ENCODE measurements at places on chromosomes 11 and 22.

DNA sequence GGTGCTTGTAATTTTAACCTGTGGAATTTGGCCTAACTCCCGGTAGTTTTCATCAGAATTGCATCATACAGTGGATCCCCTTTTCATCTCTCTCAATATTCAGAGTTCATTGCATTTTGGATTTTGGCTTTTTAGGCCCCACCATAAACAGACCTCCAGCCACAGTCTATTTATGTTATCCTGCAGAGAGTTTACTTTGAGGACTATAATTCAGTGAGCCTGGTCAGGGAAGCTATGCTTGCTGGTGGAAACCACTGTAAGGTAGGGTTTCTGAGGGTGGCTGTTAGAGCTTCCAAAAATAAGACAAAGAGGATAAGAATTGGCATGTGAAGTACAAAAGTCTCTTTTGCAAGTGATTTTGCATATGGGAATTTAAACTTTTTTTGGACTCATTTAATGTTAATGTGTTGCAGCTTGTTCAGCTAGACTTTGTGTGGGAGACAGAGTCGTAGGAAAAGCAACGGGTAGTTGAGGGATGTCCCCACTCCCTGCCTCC lies 34.8 kb upstream of the DDI1 start:
- DNase-seq = peak; percentile 72

GRCh38 chr11:128757235-128757711 lies 63.4 kb downstream of the FLI1 start:
- DNase-seq = peak; percentile 88

GRCh38 chr22:49600891-49601431 lies 226.7 kb downstream of the BRD1 start:
- no peak for DNase-seq

DNA sequence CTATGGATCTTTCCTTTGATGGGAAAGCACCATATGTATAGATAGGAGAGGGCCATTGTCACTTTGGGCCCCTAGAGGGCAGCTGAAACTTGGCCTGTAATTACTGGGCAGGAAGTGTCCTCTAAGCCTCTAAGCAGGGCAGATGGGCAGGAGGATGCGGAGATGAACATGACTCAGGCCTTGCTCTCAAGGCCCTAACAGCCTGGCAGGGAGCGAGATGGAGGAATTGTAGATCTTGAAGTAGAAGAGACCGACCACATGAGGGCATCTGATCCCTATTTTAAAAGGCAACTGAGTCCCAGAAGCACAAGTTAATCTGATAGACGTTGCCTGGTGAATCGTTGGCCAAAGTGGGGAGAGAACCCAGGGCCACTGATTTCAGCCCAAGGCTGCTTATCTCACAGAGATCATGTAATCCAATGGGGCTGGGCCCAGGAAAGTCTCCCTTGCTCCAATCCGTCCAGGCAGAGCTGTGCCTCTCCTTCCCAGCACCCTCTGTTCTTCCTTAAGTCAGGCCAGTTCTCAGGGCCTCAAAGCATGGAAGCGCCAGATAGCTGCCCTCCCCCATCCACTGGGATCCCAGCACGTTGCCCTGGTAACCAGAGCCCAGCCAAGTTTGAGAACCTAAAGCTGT lies 2.5 kb upstream of the SEPTIN3 start:
- DNase-seq = peak; percentile 95

- DNase-seq = peak; percentile 85
These were observed 8.7 kb downstream of the PNPLA5 start for GRCh38 chr22:43883012-43883661.

GRCh38 chr11:134685793-134686380 lies 273.8 kb upstream of the B3GAT1 start:
- DNase-seq = no peak

DNA sequence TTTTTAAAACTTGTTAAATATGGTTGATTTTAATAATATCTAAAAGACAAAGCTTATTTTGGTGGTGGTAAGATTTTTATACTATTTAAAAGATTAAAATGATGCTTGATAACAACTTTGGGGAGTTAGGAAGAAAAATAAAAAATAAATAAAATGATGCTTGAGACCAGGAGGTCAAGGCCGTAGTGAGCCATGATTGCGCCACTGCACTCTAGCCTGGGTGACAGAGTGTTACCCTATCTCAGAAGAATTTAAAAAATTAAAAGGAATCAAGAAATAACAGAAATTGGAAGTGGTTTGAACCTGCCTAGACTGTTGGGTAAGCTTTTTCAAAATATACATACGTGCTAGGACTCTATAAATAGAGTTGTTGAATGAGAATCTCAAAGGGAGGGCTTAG lies 12.1 kb upstream of the DNAJB7 start:
- no peak for DNase-seq

DNA sequence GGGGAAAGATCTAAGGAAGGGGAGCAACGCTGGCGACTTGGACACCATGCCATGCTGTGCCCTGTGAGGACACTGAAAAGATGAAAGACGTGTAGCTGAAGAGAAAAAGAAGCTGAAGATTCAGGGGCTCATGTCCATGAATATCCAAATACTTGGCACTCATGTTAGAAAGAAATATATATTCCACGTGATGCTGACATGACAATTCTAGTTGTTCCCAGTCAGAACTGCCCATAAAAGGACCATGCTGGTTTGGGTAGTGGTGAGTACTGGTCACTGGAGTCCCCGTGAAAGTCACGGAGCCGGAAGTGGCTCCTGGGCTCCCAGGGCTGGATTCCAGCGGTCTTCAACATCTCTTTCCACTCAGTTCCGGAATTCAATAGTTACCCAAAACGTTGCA lies 9.9 kb downstream of the MS4A15 start:
- DNase-seq = no peak

GRCh38 chr11:42972741-42973140 lies 339.1 kb upstream of the API5 start:
- DNase-seq = no peak

GRCh38 chr11:64758330-64759079 lies 1.3 kb downstream of the PYGM start:
- no peak for DNase-seq

DNA sequence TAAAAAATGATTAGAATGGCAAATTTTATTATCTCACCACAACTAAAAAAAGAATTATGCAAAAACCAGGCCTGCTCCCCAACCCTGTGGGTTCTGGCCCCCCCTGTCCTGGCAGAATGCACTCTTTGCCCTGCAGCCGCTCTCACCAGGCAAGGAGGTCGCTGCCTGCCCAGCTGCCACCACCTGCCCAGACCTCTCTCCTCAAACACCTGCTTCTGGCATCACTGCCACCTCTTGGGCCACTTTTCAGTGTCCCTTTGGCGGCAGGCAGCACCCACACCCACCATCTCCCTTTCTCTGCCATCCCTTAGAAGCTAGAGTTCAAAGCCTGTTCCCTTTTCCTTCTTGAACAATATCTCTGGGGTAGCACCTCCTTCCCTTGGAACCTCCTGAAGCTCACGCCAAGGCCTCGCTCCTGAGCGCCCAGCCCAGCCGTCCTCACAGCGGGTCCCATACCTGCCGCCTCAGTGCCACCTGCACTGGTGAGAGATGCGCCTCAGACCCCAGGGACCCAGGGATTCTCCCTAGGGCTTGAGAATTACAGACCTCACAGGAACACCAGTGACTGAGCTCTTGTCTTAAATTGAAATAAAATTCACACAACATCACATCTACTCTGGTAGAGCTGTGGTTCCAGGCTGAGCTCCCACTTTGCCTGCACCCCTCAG lies 44.6 kb downstream of the SGSM3 start:
- no peak for DNase-seq

GRCh38 chr11:92329646-92330045 lies 105.0 kb downstream of the FAT3 start:
- no peak for DNase-seq

DNA sequence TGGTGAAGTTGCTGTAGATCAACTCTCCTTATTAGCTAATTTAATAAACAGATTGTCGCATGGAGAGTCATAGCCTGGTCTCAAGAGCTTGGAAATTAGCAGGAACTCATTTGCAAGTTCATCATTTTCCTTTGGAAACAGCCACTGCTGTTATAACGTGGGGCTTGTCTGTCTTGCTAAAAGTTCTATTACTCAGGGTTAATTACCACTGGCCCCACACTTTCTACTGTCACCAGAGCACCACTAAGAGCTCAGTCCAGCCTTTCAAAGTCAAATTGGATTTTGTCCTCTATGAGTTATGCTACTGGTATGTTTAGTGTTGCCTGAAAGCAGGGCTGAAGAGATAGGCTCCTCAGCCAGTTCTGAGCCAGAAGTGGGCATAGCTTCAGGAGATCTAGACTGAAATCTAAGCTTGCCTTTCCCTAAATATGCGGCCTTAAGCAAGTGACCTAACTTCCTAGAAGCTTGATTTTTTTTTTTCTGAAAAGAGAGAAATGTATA lies 292.2 kb downstream of the INSC start:
- DNase-seq = no peak

DNA sequence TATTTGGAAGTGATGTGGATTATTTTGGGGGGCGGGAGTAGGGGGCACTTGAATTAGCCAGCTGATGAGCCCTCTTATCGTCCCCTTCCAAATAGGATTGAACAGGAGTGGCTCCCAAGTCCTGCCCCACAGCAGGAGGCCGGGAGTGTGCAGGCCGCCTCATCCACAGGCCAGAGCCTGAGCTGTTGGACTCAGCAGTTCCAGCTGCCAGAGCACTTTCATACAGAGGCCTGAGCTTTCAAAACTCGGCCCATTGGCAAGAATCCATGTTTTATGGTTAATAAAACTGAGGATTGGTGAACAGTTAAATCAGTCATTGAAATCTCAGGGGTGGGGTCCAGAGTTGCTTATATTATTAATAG lies 9.6 kb downstream of the FAM118A start:
- DNase-seq = peak; percentile 62

DNA sequence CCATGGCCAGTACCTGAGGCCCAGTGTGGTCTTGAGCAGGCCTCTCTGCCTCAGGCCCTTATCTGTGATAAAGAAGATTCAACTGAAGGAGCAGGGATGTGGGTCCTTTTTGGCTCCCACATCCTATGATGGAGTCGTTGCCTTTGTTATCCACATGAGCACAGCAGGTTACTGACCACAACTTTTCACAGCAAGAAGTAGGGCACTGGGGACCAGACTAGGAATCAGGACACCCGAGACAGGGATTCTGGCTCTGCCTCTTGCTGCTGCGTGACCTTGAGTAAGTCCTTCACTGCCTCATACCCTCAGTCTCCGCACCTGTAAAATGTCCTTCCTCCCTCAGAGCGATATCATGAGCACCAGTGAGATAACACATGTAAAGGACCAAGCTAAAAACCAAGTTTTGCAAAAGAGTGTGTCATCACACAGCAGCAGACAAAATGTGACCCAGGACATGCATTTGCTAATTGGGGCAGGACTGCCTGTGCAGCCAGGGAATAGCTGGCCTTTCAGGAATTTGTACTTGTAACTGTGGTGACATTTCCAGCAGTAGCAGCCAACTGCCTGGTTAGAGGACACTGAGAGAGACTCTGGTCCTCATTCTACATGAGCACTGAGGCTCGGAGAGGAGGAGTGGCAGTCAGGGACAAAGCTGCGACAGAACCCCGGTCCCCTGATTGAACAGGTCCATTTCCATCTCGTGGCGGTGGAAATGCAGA lies 13.2 kb upstream of the SMIM35 start:
- no peak for DNase-seq

GRCh38 chr22:41522813-41523212 lies 21.5 kb downstream of the POLR3H start:
- DNase-seq = no peak

Data from iris pigment epithelial cell (primary cell).